Esophagus squamous epithelium (tissue), 5 donors: ENCODE measurements at places on chromosomes 2 and 18. TPM values are rescaled to one million over a fixed set of nuclear protein-coding genes. Genes with fewer than 3 reads are reported as not detected.

The ERICH2 gene
- total RNA-seq = not detected

The GNAL gene
- 2.6 TPM for total RNA-seq

The DHRS9 gene
- 13.2 TPM for total RNA-seq

The LRPPRC gene
- total RNA-seq = 65.0 TPM

The UGT1A4 gene
- 1.1 TPM for total RNA-seq

The NR4A2 gene
- 1.3 TPM for total RNA-seq

The DNER gene
- total RNA-seq = 2.5 TPM

The C2orf80 gene
- not detected for total RNA-seq

The IL36G gene
- 7.3 TPM for total RNA-seq

DNA sequence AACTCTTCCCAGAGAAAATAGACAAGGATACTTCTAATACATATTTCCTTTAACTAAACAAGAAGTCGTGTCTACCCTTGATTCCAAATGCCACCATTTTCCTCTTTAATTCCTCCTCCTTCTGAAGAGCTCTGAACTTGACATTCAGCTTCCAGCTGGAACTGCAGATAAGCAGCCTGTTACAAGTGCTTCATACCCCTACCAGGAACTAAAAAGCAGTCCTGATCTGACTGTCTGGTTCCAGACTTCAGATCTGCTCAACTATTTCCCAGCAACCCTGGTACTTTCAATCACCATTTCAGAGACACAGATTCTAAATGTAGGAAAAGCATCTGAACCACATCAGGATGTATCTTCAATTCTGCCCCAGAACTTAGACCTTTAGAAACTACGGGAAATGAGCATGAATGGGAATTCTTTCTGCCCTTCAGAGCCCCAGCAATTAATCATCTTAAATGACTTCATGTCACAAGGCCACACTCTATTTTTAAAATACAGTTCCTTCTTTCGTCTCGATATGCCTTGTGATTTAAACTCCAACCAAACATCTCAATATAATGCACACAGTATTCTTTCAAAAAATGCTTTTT is 159.5 kb downstream of the L3MBTL4 start:
- peaks cover 15% of the 10 kb centered on the region for H3K4me1 ChIP-seq
- H3K4me3 ChIP-seq = no peak overlapping the region
- no peak for DNase-seq
- H3K27me3 ChIP-seq = no peaks in the 10 kb centered on the region

GRCh38 chr2:55898386-55899040 is 25.1 kb downstream of the EFEMP1 start:
- H3K4me1 ChIP-seq = no peaks in the 10 kb centered on the region
- H3K27ac ChIP-seq = no peak overlapping the region
- H3K4me3 ChIP-seq = no peak overlapping the region
- no peak for DNase-seq

- no peak overlapping the region for H3K4me3 ChIP-seq
- DNase-seq = no peak
- peaks cover 3% of the 10 kb centered on the region for H3K4me1 ChIP-seq
- no peak overlapping the region for H3K27ac ChIP-seq
- no peaks in the 10 kb centered on the region for H3K36me3 ChIP-seq
These were observed 38.4 kb downstream of the LONRF2 start for GRCh38 chr2:100283724-100284501.

- H3K4me3 ChIP-seq = no peak overlapping the region
- H3K27ac ChIP-seq = no peak overlapping the region
- H3K27me3 ChIP-seq = no peaks in the 10 kb centered on the region
- H3K4me1 ChIP-seq = no peaks in the 10 kb centered on the region
These were observed 25.7 kb downstream of the FANCL start for GRCh38 chr2:58215429-58215828.

- H3K36me3 ChIP-seq = no peaks in the 10 kb centered on the region
- H3K27ac ChIP-seq = no peak overlapping the region
- no peak overlapping the region for H3K4me3 ChIP-seq
- no peaks in the 10 kb centered on the region for H3K27me3 ChIP-seq
- no peak for DNase-seq
These were observed 4.6 kb downstream of the TIGD1 start for GRCh38 chr2:232545511-232546375.

DNA sequence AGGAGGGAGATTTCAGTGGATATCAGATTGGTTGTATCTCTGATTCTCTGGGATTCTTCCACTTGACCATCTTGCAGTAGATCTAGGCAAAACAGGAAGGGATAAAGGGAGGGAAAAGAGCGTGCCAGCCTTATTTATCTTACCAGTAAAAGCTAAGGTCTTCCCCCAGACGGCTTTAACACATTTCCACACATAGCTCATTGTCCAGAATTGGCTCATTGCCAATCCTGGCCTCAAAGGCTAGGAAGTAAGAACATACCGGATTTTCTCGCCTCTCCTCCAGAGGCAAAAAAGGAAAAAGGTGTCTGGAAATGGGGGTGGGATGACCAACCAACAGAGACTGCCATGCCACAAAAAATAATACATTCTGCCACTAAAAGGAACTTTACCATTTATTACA is 411.6 kb upstream of the NRP2 start:
- H3K4me3 ChIP-seq = no peak overlapping the region
- no peaks in the 10 kb centered on the region for H3K4me1 ChIP-seq
- H3K36me3 ChIP-seq = no peaks in the 10 kb centered on the region

- H3K4me3 ChIP-seq = no peak overlapping the region
- H3K4me1 ChIP-seq = no peaks in the 10 kb centered on the region
- no peak for DNase-seq
- no peaks in the 10 kb centered on the region for H3K27me3 ChIP-seq
- no peak overlapping the region for H3K27ac ChIP-seq
These were observed 144.6 kb downstream of the SH3BP4 start for GRCh38 chr2:235096447-235096846.

- H3K27ac ChIP-seq = peak overlapping the region; percentile 56
- no peak for DNase-seq
- no peaks in the 10 kb centered on the region for H3K36me3 ChIP-seq
- no peaks in the 10 kb centered on the region for H3K4me1 ChIP-seq
- no peaks in the 10 kb centered on the region for H3K27me3 ChIP-seq
- peak overlapping the region; percentile 53 for H3K4me3 ChIP-seq
These were observed 41.0 kb downstream of the PTGR3 start for GRCh38 chr18:75167759-75168618.

DNA sequence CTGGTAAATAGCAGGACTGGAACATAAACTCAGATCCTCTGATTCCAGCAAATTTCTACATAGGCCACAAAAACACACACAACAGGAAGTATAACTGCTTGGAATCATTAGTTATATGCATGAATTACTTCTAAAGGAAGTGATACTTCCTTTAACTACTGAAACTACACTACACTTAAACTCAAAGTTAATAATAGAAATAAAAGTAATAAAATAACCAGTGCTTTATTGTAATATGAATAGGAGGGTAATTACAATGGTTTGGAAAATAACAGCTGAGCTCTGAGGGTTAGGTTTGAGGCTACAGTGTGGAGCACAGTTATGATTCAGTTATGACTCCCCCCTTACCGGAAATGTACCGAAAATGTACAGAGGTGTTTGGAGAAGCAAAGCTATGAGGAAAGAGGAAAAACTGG is 18.5 kb upstream of the POLI start:
- H3K27ac ChIP-seq = peak overlapping the region; percentile 68
- no peaks in the 10 kb centered on the region for H3K36me3 ChIP-seq
- no peaks in the 10 kb centered on the region for H3K27me3 ChIP-seq
- H3K4me1 ChIP-seq = no peaks in the 10 kb centered on the region
- H3K4me3 ChIP-seq = no peak overlapping the region

DNA sequence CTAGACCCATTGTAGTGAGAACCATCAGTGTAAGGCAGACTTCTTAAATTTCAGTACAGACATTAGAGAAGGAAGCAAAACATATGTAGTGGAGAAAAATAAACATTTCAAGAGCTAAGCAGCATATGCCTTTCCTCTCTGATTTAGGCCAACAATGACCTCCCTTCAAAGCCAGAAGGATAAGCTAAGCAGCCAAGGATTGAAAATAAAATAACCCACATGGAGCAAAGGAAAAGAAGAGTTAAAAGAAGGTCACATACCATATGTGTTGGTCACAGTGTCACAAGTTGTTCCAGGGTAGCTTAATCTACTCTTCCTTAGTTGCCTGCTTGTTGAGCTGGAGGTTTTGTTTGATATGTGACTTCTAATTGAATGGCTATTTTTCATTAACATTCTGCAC is 15.6 kb upstream of the LAMA1 start:
- no peak for DNase-seq
- no peak overlapping the region for H3K27ac ChIP-seq
- H3K36me3 ChIP-seq = no peaks in the 10 kb centered on the region
- no peaks in the 10 kb centered on the region for H3K4me1 ChIP-seq
- no peak overlapping the region for H3K4me3 ChIP-seq
- H3K27me3 ChIP-seq = no peaks in the 10 kb centered on the region

DNA sequence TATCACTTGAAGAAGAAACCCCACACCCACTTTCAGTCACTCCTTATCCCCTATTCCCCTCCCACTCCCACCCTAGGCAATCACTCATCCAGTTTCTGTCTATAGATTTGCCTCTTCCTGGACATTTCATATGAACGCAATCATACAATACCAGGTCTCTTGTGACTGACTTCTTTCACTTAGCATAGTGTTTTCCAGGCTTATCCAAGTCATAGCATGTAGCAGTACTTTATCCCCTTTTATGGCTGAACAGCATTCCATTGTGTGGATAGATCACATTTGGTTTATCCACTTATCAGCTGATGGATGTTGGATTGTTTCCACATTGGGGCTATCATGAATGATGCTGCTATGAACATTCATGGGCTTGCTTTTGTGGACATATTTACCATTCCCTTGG is 6.6 kb downstream of the CFAP221 start:
- H3K27ac ChIP-seq = no peak overlapping the region
- no peaks in the 10 kb centered on the region for H3K4me1 ChIP-seq
- H3K36me3 ChIP-seq = no peaks in the 10 kb centered on the region

DNA sequence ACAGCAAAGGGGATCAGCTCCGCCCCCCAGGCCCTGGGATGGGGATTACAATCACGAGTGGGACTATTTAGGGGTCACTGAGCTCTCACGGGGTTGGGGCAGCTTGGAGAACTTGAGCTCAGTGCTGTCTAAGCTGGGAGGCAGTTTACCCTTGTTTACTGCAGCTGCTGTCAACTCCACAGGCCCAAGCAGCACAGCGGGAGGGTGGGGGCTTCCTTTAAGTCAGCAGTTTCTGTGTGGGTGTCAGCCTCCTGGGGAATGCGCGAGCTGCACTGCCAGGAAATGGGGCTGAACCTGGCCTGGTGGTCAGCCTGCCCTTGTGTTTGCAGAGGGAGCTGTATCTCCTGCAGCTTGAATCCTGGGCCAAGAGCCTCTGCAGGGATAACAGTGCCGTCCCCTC is 29.8 kb downstream of the TOGARAM2 start:
- H3K4me1 ChIP-seq = no peaks in the 10 kb centered on the region
- H3K27ac ChIP-seq = peak overlapping the region; percentile 69
- H3K4me3 ChIP-seq = no peak overlapping the region
- H3K27me3 ChIP-seq = no peaks in the 10 kb centered on the region
- no peak for DNase-seq

- DNase-seq = no peak
- H3K27me3 ChIP-seq = no peaks in the 10 kb centered on the region
- H3K36me3 ChIP-seq = no peaks in the 10 kb centered on the region
- no peak overlapping the region for H3K4me3 ChIP-seq
These were observed 65.5 kb downstream of the PARD6G start for GRCh38 chr18:80181642-80182461.

- H3K27ac ChIP-seq = no peak overlapping the region
- H3K4me3 ChIP-seq = no peak overlapping the region
- no peaks in the 10 kb centered on the region for H3K36me3 ChIP-seq
- DNase-seq = no peak
- no peaks in the 10 kb centered on the region for H3K27me3 ChIP-seq
These were observed 46.3 kb upstream of the CREB1 start for GRCh38 chr2:207483477-207483876.

DNA sequence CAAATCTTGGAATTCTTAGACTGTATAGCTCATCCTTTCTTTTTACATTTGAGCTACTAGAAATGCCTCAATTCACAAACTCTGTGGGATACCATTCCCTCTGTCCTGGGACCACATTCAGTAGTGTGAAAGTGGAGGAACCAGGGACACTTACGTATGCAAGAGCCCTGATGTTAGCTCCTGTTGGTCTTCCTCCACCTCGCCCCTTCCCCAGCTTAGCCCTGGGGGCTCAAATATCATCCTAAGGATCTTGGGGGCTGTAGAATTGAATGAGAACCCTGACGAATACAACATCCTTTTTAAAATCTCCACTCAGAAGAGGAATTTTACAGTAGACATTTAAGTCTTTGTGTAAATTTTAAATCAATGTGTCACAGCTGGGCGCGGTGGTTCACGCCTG is 65.2 kb upstream of the RAPH1 start:
- no peak overlapping the region for H3K4me3 ChIP-seq
- H3K27me3 ChIP-seq = no peaks in the 10 kb centered on the region
- peaks cover 3% of the 10 kb centered on the region for H3K4me1 ChIP-seq
- H3K27ac ChIP-seq = no peak overlapping the region
- H3K36me3 ChIP-seq = no peaks in the 10 kb centered on the region

GRCh38 chr18:50671376-50671775 is 111.5 kb downstream of the MAPK4 start:
- H3K27ac ChIP-seq = no peak overlapping the region
- H3K27me3 ChIP-seq = no peaks in the 10 kb centered on the region
- no peak overlapping the region for H3K4me3 ChIP-seq
- H3K36me3 ChIP-seq = no peaks in the 10 kb centered on the region
- H3K4me1 ChIP-seq = no peaks in the 10 kb centered on the region
- DNase-seq = no peak
